Hematopoietic multipotent progenitor cell treated with erythropoietin and hydrocortisone succinate and interleukin-3 and kit ligand, for 8 days (in vitro differentiated cells): ENCODE measurements at places on chromosomes 5 and 9.

GRCh38 chr5:95895251-95895650 is 66.4 kb downstream of the ELL2 start:
- no peak for DNase-seq

GRCh38 chr5:35709688-35710087 is 92.0 kb downstream of the SPEF2 start:
- DNase-seq = no peak

- no peak for DNase-seq
These were observed 71.9 kb downstream of the FOXD1 start for GRCh38 chr5:73376618-73377170.

GRCh38 chr5:119363936-119364335 is 8.1 kb downstream of the TNFAIP8 start:
- DNase-seq = no peak
